B cell (primary cell): ENCODE measurements at places on chromosomes 2 and 18. TPM values are rescaled to one million over a fixed set of nuclear protein-coding genes. Genes with fewer than 3 reads are reported as not detected.

DNA sequence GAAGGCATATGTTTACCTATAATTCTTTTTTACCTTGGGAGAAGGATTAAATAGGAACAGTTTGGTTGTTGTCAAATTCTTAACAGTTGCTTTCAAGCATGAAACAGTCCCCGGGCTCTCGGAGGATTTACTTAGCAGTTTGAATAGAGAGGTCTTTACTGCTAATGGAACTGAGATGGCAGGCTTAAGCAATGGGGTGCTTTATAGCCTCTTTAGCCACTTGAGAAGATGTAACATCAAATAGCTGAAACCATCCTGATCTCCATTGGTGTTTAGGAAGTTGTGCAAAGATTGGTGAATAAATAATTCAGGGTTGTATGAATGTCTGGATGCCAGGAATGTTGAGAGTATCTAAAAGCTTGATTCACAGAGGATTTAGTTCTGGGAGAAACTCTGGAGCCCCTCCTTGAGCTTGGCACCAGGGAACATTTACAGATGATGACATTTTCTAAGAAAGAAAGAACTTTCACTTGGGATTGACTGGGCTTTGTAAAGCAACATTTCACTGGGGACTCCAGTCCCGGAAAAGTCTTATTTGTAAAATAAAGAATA, 51.9 kb downstream of the PTPRM start:
- DNase-seq = no peak

GRCh38 chr18:37391698-37392548, 173.7 kb downstream of the CELF4 start:
- DNase-seq = no peak

- DNase-seq = no peak
Observed at GRCh38 chr2:96882230-96882629, 12.3 kb upstream of the SEMA4C start.

GRCh38 chr2:218860950-218861381, 1.4 kb downstream of the WNT6 start:
- peak; percentile 37 for DNase-seq

GRCh38 chr18:21725201-21725600, 15.4 kb upstream of the MIB1 start:
- DNase-seq = no peak

DNA sequence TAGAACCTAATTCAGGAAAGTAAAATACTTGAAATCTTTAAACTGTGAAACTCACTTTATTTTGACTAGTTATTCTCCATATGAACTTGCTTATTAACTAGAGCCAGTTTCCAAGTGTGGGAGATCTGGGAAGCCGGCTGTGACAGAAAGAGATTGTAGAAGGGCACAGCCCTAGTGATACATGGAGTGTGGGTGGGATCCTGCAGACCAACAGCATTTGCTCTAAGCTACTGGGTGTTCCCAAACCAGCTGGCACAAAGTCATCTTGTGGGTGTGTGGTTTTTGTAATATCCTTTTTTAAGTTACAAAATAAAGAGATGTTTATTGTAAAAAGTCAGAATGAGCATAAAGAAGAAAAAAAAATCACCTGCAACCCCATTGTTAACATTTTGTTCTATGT, 3.4 kb downstream of the DUSP19 start:
- DNase-seq = no peak

GRCh38 chr2:111184725-111185310, 64.1 kb downstream of the BCL2L11 start:
- DNase-seq = no peak

GRCh38 chr18:13452388-13452811, 233.8 kb downstream of the LDLRAD4 start:
- DNase-seq = no peak

DNA sequence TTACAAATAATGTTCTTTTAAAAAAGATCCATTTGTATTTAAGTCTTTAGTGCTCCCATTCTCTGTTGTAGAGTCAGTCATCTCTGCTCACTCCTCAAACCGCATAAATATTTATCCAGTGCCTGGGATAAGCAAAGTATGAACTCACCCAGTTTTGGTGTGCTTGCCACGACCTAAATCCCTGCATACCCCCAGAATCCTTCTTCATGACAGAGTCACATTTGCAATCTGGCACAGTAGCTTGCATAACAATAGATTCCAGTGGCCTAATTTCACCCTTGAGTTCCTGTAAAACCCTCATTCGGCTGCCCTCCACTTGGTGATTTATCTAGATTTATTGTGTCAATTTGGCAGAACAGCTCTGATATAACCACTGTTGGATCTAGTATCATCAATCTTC, 92.9 kb downstream of the DTNA start:
- DNase-seq = no peak

DNA sequence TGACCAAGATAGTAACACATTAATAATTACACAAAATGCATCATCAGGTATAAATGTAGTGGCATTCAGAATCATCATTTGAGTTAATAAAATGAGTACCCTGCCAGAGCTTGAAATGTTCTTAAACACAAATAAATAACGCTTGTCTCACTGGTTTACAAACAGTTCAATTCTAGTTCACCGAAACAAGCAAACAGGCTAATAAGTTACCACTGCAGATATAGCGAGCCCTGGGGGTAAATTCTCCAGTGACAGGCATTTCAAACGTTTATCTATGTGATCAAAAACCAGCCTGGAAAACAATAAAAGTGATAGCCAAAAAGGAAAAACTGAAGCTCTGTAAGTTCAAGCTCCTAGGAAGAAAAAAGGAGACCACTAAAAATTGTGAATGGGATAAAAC, 152.6 kb downstream of the THADA start:
- DNase-seq = no peak

DNA sequence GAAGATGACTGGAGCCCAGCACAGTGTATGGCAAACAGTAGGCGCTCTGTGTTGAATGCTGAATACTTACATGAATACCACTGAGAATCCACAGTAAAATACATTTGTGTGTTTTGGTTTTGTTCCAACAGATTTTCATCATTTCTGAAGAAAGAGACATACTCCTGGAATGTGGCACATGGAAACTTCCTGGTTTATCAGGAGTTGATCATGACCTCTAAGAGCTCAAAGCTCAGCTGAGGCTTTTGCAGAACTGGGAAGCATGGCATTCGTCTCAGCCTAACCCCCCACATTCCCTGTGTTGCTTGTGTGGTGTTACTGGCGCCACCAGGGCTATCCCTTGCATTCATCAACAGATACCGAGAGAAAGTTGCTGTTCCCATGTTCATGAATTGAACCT, 316.9 kb upstream of the REV1 start:
- no peak for DNase-seq

DNA sequence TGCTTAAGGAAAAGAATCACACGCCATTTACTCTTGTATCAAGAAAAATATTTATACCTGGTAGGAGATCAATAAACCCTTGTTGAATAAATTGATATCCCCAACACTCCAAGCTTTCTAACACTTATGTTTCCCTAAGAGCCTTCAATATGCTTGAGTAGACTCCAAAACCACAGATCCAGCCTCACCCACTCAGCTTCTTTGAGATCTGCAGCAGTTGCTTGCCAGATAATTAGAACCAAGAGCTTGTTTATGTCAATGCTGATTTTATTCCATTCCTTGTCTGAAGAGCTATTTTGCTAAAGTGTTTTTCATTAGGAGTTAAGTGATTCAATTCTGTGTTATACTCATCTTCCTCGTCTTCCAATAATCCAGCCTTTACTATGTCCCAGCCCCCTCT, 26.3 kb upstream of the CRIM1 start:
- DNase-seq = no peak

- DNase-seq = no peak
Observed at GRCh38 chr2:23700627-23701026, 226.3 kb downstream of the ATAD2B start.

GRCh38 chr2:49236316-49236715, 82.0 kb upstream of the FSHR start:
- no peak for DNase-seq

Gene RMC1
- 71.8 and 77.3 TPM in 2 replicates for total RNA-seq

Gene CHRNG
- not detected in 2 replicates for total RNA-seq
